ENCODE measurements at places on chromosomes 12 and 14.

DNA sequence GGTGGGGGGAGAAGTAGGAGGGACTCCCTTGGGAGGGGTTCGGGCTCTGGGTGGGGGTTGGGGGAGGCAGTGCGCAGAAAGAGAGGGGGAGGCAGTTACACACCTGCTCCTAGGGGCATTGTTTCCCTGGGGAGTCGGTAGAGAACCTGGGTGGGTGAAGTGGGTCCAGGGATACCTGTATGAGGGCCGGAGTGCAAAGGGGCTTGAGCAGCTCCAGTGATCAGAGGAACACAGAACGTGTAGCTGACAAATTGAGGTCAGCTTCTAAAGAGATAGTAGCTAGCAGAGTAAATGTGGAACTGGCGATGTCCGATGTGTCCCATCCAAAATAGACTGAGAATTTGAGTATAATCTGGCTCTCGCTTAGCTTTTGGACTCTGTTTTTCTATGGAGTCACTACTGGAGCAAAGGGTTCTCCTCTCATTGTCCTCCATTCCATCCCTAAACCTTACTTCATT is 502 bp downstream of the SMARCD1 start:
- no peak for DNase-seq

DNA sequence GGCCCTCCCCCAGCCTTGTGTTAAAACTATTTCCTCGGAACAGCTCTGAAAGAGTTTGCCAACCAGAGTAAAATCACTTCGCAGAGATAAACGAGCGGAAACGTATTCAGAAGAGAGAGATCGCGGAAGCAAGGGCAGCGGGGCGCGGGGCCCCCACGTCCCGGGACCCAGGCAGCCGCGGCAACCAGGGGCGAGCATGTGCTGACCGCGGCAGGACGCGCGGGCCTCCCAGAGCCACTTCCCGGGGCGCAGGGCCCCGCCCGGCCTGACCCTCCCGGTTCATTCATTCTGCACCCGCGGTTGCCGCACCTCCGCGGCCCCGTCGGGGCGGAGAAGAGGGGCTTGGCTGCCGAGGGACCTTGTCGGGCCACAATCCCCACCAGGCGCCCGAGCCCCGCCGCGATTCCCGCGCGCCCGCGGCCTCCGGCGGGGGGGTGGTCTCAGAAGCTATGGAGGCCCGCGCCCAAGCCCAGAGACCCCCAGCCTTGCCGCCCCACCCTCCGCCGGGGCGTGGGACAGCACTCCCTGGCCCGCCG is 598 bp downstream of the UBE2N start:
- DNase-seq, result no peak

GRCh38 chr14:106201376-106201775 is 675.0 kb downstream of the TMEM121 start:
- no peak for DNase-seq

DNA sequence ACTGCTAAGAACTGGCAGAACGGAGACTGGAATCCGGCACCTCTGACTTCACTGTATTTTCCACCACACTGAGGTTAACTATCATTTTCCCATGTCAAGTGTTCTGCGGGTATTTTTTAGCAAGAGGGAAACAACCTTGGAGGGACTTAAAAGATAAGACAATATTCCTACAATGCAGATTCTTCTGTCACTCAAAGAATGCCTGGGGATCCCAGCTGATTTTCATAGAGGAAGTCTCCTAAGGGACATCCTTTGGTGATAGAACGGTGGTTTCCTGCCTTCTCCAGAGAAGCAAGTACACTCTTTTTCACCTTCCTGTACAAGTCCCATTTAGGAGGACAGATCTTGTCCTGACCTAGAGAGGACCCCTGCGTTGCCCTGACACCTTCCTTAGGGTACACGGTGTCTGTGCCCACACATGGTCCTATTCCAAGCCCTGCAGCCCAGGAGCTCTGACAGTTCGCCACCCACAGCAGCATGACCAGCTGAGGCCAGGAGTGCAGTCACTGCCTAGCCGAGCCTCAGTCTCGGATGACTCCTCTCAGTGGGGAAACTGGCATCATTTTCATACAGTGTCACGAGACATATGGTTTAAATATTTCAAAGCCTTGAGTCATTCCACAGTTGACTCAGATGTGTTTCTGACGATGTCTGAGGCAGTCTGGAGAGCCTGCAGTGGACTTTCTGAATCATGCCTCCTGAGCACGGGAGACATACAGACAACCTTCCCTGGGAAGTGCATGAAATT is 181.3 kb upstream of the FKBP4 start:
- peak; percentile 61 for DNase-seq

DNA sequence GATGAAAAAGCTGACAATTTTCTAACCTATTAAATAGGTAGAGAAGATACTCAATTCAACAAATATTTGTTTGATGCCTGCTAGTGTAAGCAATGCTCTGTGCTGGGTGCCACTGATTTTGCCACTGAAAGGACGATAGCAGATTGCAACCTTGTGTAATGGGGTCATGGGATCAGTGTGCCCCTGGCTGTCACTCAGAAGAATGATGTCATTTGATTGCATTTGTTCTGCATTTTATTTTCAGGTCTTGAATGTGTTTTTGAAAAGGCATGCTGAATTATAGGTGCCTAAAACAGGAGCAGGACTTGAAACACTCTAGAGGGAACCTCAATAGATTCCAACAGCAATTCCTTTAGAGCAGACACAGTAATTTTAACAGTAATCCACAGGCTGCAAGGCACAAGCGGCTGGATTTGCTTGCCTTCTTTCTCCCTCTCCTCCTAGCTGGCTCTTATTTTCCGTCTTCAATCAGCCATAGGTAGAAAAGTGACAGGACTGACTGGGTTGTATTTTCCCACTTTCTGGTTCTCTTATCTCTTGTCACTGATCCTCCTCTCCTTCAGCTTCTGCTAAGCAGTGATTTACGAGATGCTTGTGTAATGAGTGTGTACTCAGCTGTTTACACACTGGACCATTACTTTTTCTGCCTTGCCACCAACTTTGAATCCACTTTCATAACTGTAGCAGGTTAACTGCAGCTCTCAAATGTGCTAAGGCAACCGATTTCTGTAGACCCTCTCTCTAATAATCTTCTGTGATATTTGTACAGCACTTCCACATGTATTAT is 4.1 kb downstream of the PLXNC1 start:
- no peak for DNase-seq

- no peak for DNase-seq
These were observed 9.0 kb downstream of the MARS1 start for GRCh38 chr12:57496822-57497221.

DNA sequence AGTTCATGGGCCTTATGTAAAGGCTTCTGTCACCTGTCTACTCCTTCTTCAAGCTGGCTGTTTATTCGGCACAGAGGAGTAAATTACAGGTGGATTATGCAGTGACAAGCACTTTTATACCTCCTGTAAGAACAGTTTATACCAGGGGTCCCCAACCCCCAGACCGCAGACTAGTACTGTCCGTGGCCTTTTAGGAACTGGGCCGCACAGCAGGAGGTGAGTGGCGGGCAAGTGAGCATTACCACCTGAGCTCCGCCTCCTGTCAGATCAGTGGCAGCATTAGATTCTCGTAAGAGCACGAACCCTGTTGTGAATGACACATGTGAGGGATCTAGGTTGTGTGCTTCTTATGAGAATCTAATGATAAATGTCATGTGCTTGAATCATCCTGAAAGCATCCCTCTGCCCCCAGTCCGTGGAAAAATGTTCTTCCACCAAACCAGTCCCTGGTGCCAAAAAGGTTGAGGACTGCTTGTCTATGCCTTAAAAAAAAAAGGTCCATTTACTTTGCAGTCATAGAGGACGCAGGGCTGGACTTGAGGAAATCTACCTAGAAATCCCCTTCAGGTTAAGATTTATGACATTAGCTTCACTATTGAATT is 78.8 kb downstream of the ETV6 start:
- DNase-seq, result no peak

GRCh38 chr12:95368931-95369330 is 105.0 kb upstream of the METAP2 start:
- no peak for DNase-seq

GRCh38 chr12:128698301-128698972 is 125.3 kb downstream of the SLC15A4 start:
- no peak for DNase-seq

GRCh38 chr14:29810682-29811081 is 117.0 kb downstream of the PRKD1 start:
- no peak for DNase-seq

- no peak for DNase-seq
These were observed 106.1 kb upstream of the ANO4 start for GRCh38 chr12:100688451-100688864.

GRCh38 chr14:101174522-101174838 is 271.0 kb upstream of the RTL1 start:
- DNase-seq, result no peak

- DNase-seq, result no peak
These were observed 1.1 kb downstream of the CYP46A1 start for GRCh38 chr14:99685151-99685591.

DNA sequence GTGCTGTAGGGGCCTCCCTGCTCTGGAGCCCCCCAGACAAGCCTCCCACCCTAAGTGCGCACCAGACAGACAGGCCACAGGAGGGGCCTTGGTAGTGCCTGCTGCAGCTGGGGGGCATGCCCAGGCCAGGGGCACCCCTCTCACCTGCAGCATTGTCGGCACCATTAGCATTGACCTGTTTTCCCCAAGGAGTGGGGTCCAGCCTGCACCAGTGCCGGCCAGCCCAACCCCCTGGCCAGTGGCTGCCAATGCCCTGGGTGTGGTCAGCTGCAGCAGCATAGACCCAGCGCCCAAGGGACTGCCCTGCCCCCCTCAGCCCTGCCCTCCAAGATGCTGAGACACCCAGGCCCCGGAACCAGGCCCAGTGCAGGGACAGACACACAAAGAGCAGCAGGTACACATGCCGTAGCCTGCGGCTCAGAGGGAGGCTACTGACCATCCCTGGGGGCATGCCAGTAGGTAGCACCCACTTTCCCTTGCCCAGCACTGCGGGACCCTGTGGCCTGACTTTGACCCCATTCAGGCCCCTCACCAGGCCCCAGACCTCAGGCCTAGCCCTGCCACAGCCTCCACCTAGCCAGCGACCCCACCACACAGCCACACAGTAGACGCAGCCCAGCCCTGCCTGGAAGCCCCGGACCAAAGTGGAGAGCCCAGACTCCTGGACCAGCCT is 1.0 kb downstream of the AHNAK2 start:
- DNase-seq, result peak; percentile 16

- no peak for DNase-seq
These were observed 43.0 kb downstream of the KLRG1 start for GRCh38 chr12:9032202-9032964.

DNA sequence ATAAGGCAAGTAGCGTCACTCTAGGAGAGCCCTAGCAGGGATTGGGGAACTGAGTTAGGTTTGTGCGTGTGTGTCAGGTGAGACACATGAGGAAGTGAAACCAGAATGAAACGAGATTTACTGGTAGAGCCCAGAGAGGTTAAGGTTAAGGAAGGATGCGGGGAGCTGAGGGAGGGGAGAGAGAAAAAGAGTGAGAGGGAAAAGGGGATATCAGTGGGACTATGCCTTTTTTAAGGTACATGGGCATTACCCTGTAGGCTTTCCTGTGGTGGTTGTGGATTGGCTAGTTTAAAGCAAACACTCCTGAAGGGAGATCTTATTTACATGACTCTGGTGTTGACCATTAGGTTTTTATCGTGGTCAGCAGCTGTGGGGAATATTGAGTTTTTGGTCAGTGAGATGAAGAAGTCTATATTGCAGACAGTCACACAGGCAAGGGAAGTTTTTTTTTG is 13.9 kb downstream of the ZDHHC17 start:
- DNase-seq, result no peak

GRCh38 chr14:48580692-48581091 is 905.3 kb upstream of the MDGA2 start:
- DNase-seq, result no peak

GRCh38 chr14:95071649-95072280 is 85.6 kb downstream of the DICER1 start:
- DNase-seq, result no peak

GRCh38 chr12:130525384-130526172 is 187.9 kb downstream of the PIWIL1 start:
- no peak for DNase-seq

GRCh38 chr12:117567644-117568216 is 206.3 kb upstream of the NOS1 start:
- no peak for DNase-seq

- peak; percentile 96 for DNase-seq
These were observed 13.2 kb upstream of the SERPINA3 start for GRCh38 chr14:94598816-94599655.

GRCh38 chr12:57577981-57578758 is 12.8 kb upstream of the PIP4K2C start:
- no peak for DNase-seq

DNA sequence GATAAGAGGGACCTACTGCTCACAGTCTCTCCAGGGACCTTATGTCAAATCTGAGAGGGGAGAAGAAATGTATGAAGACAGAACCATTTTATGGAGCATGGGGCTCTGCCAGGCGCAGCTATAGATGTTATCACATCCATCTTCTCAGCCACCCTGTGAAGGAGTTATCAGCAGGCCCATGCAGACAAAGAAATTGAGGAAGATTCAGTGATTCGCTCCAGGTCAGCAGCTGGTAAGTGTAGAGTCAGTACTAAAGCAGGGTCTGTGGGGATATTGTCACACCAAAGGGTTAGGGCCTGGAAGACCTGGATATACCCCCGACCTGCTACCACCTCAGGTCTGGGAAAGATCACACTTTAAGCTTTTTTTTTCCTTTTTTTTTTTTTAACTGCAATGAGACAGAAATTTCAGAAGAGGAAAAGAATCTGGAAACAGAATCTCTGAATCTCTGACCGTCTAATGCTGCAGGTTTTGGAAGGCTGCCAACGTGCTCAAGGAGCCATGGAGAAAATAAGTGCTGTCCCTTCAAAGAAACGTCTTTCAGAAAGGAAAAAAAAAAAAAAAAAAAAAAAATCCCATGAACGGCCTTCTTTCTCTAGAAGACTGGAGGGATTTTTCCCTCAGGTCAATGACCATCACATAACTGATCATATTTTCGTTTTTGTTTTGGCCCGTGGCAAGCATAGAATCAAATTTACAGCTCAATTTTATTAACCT is 73.3 kb upstream of the PLEKHG7 start:
- DNase-seq, result no peak

DNA sequence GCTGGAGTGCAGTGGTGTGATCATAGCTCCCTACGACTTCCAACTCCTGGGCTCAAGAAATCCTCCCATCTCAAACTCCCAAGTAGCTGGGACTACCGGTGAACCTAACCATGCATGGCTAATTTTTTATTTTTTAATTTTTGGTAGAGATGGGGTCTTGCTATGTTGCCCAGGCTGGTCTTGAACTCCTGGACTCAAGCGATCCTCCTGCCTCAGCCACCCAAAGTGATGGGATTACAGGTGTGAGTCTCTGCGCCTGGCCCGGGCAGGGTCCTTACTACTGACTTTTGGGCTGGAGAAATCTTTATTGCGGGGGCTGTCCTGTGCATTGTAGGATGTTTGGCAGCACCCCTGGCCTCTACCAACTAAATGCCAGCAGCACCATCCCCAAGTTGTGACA is 44.4 kb upstream of the MED13L start:
- no peak for DNase-seq

- no peak for DNase-seq
These were observed 214.6 kb upstream of the PRKD1 start for GRCh38 chr14:30142216-30142615.

- no peak for DNase-seq
These were observed 26.9 kb downstream of the GSTZ1 start for GRCh38 chr14:77347751-77348150.

Measured in SW 1271 (cell line).